ENCODE measurements at places on chromosomes 16 and 17.

- DNase-seq, result no peak
Measured at GRCh38 chr16:64773184-64773583, 348.7 kb downstream of the CDH11 start.

- DNase-seq, result no peak
Measured at GRCh38 chr16:17362183-17362582, 108.6 kb downstream of the XYLT1 start.

DNA sequence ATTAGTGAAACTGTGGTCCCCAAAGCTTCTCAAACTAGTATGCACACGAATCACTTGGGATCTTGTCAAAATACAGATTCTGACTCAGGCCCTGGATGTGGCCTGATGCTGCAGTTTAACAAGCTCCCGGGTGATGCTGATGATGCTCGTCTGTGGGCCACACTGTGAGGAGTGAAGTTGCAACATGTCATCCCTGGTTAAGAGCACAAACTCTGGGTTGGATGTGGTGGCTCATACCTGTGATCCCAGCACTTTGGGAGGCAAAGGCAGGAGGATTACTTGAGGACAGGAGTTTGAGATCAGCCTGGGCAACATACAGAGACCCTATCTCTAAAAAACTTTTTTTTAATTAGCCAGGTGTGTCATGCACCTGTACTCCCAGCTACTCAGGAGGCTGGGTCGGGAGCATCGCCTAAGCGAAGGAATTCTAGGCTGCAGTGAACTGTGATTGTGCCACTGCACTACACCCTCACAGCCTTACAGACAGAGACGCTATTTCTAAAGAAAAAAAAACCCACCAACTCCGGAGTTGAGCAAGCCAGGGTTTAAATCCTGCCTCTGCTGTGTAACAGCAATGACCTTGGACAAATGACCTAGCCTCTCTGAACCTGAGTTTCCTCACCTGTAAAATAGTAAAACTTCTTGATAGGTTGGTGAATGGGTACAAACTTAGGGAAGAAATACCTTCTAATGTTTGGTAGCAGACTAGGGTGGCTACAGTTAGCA lies 24.4 kb upstream of the ABAT start:
- DNase-seq, result no peak

GRCh38 chr17:77593081-77593480 lies 365.4 kb upstream of the TNRC6C start:
- no peak for DNase-seq

DNA sequence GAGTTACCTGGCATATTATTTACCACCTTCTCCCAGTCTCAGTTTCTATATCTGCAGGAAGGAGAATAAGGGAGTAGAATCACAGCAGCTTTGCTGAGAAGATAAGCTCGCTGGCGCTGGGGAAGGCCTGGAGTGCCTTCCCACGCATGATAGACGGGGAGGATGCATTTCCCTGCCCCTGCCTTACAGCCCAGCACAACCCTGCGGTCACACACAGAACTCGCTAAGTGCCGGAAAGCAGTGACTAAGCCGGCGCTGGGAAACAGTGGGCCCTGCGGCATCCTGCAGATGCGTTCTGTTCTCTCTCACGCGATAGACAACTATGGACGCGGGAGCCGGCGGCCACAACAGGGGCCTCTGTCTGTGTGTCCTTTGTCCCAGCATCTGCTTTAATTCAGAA lies 4.8 kb downstream of the CA5A start:
- no peak for DNase-seq

- DNase-seq, result no peak
Measured at GRCh38 chr16:86773354-86773715, 195.0 kb downstream of the FOXL1 start.

- DNase-seq, result no peak
Measured at GRCh38 chr16:62298600-62298999, 262.4 kb upstream of the CDH8 start.

DNA sequence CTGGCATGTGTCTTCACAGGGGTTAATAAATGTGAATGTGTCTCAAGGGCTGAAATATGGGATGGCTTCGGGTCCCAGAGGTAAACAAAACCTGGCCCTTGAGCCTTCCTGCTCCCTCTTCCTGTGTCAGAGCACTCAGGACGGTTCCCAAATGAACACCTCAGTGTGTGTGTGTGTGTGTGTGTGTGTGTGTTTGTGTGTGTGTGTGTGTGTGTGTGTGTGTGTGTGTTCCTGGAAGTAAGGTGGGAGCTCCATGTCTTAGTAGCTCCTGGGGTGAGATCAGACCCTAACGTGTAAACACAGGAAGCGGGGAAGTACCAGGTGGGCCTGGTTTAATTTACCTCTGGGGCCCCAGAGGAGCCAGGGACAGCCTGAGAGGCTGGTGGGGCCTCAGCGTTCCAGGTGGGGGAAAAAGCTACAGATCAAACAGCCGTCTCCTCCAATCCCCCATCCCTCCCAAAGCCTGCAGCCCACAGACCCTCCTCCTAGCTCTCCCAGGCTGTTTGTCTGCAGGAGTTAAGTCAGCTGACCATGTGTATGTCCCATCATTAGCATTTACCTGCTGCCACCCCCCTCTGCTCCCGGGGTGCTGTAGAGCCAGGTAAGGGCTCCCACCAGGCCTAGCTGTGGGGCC lies 6.1 kb downstream of the KIF19 start:
- no peak for DNase-seq

- DNase-seq, result no peak
Measured at GRCh38 chr16:83345846-83346640, 461.7 kb upstream of the HSBP1 start.

- DNase-seq, result no peak
Measured at GRCh38 chr17:21291357-21291756, 6.8 kb downstream of the MAP2K3 start.
